ENCODE measurements at places on chromosomes 16 and 17.

GRCh38 chr17:60169921-60170817, 20.4 kb downstream of the CA4 start:
- no peak for DNase-seq

GRCh38 chr17:28812748-28813377, 29.7 kb downstream of the FAM222B start:
- DNase-seq = no peak

- no peak for DNase-seq
Observed at GRCh38 chr16:55031481-55031880, 100.8 kb downstream of the IRX5 start.

DNA sequence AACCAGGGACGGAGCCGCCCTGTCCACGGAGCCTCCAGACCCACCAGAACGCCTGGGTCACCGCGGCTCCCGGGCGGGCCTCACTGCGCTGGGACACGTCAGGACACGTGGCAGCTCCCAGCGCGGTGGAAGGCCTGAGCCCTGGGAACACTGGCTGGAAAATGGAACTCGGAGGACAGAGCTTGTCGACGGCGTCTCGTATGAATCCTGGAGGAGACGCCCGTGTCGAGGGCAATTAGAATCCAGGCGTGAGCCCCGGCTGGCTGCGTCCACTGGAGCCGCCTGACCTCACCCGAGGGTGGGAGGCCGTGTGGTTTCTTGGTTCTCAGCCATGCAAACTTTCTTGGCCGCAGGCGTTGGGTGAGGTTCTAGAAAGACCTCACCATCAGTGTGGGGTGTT, 173.9 kb downstream of the LAT start:
- DNase-seq = no peak

DNA sequence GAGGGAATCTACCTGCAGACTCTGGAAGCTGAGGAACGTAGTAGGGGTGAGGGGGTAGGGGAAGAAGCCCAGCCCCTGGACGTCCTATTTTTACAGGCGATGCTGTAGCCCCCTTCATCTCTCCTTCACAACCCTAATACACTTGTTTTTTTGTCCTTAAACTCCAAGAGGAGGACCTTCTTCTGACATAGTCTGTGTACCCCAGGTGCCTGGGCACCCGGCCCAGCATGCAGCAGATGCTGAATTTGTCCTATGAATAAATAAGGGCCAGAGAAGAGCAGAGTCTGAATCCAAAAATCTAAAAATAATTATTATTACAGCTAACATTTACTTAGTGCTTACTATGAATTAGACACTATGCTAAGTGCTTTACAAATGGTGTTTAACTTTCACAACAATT, 5.1 kb downstream of the KIF18B start:
- no peak for DNase-seq

Data from NCI-H146 (cell line).